ENCODE measurements at places on chromosomes 16 and 17.

GRCh38 chr17:81556863-81557262, 4.7 kb upstream of the FAAP100 start:
- DNase-seq, result no peak

DNA sequence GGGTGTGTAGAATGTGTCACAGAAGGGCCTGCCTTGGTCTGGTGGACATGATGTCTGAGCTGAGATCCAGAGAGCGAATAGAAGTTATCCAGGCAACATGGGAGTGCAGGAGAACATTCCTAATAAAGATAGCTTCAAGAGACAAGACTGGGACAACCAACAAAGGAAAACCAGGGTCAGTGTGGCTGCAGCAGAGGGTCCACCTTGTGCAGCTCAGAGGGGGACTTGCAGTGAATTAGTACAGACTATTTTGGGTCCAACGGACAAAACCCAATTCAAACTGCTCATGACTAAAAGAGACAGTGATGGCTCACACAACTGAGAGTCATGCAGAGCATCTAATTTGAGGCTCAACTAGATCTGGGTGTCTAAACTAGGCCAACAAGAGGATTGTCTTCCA, 192.1 kb downstream of the CBLN1 start:
- DNase-seq, result no peak

GRCh38 chr17:18877104-18877645, 19.2 kb downstream of the PRPSAP2 start:
- no peak for DNase-seq

DNA sequence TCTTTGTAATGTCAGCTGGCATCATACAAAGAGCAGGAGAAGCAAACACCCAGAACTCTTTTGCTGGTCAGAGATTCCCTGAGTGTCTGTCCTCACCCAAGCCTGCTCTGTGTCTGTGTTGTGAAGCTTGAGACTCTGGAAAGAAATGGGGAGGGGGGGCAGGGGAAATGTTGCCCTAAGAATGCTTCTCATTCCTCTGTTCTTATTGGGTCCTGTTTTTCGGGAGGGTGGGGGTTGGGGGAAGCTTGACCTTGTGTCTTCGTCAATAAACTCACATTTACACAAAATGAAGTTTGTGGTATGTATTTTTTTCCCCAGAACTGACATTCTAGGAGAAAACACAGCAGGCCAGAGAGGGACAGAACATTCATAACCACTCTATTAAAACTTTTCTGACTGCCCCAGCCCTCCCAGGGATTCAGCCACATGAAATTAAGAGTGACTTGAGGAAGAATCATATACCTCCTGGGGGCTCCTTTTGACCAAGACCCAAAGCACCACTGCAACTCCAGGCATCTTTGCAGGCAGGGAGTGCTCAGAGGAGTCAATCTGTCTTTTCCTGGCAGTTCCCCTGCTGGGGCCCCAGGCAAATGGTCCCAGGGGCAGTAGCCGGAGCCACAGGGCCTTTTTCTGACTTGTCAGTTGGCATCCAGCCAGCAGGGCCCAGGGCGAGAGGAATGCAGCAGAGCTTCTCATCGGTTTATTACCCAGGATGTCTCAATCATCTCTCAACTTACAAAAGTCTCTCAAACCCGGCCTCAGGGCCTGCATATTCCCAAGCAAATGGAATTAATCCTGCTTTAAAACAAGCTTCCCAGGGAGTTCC, 5.1 kb upstream of the RASL10B start:
- DNase-seq, result no peak

DNA sequence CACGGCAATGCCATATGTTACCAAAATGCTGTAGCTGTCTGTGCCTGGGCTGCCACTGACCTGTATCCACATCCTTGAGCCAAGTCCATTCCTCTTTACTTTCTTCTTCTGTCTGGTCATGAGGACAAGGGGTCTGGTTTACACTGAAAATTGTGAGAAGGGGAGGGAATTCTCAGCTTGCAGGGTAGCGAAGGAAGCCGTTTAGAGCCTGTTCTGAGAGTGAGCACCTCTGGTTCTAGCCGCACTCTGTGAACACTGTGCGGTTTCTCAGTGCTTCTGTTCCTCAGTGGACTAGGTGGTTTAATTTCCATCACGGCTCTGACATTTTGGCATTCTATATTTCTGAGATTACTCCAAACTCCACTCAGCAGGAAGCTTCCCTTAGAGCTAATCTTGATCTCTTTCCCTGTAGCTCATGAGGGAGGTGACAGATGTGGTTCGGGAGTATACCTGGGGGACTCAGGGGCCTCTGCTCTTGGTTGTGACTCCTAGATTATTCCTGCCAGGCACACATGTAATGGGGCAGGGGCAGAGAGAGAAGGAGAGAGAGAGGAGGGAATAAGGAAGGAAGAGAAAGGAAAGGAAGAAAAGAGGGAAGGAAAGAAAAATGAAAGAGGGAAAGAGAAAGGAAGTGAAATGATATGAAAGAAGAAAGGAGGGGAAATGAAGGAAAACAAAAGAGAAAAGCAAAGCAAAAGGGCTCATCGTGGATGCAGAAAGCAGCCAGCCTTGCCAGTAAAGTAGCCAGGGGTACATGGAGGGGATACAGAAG, 14.2 kb upstream of the TBX21 start:
- no peak for DNase-seq

GRCh38 chr16:23482778-23483177, 27.5 kb downstream of the GGA2 start:
- DNase-seq, result peak; percentile 36

DNA sequence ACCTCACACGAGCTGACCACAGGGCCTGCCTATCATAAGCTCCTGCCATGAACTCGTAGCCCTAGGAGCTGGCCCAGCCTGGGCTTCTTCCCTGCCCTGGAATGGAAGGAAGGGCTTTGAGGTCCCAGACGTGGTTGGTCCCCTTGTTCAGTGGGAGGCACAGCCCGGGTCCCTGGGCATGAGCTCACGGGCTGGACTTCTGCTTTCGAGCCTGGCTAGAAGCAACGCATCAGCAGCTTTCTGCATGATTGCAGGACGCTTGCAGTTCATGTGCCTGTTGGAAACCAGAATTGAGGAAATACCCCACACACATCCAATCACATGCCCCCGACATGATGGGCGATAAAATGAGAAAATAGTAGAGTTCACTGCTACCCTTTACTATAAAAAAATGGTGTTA, 293.3 kb downstream of the MAF start:
- DNase-seq, result no peak

GRCh38 chr16:30054959-30055553, 10.5 kb upstream of the ALDOA start:
- DNase-seq, result peak; percentile 56

All from activated naive CD4-positive, alpha-beta T cell treated with Interleukin-2 at 50 U/mL for 16 hours (primary cell).